Nucleus accumbens (tissue), 56 donors: ENCODE measurements at places on chromosomes 5 and 9.

DNA sequence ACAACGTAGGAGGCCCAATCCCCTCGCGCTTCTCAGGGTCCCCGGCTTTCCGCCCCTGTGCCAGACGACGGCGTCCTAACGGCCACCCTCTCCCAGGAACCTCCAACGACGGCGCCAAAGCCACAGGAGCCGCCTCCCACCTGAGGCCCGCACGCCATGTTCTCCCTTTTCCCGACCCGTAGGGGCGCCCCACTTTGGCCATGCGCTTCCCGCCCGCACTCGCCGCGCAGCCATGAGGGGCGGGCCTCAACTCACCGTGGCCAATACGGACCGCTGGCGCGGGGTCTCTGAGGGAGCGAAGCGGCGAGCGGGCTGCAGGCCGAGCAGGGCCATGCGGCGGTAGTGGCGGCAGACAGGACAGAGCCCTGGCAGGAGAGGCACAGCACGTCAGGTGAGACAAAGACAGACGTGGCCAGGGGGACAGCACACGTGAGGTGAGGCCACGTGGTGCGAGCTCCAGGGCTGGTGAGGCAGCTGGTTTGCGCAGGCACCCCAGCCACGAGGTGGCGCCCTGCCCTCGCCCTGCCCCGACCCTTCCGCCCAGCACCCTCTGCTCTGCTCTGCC is 1005.5 kb upstream of the PTPRD start:
- no peak for DNase-seq

- no peak for DNase-seq
Observed at GRCh38 chr5:10612251-10612650, 48.4 kb downstream of the ANKRD33B start.

DNA sequence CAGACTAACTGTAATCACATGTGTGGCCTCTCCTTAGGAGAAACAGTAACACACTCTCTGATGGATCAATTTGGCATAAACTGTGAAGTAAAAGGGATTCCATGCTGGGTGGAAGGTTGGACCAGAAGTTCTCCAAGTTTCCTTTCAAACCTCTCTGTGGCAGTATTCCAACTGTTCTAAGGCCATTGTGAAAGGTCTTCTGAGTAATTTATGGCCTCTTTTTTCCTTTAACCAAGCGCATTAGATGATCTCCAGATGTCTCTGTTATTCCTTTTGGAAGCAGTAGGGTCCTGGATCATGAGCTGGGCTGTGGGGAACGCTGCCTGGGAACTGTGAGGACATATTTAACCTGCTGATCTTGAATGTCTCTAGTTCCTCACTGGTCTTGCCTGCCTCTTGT is 80.6 kb upstream of the IL6ST start:
- DNase-seq, result no peak

DNA sequence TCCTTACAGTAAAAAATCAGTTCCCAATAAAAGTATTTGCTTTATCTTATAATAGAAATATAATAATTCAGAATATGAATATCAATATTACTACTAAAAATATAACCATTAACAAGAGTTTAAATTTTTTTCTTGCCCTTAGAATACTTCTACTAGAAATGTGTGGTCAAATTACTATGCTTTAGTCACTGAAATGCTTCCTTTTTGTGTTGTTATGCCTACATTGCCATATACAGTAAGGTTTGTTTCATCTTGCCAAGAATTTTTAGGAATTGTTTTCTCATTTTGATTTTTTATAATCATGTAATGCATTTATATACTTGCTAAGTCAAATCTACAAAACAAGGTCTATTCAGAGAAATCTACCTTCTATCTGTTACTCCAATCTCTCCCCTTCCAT is 181.7 kb downstream of the CDK5RAP2 start:
- DNase-seq, result no peak

- no peak for DNase-seq
Observed at GRCh38 chr5:98827161-98827560, 53.7 kb downstream of the RGMB start.

DNA sequence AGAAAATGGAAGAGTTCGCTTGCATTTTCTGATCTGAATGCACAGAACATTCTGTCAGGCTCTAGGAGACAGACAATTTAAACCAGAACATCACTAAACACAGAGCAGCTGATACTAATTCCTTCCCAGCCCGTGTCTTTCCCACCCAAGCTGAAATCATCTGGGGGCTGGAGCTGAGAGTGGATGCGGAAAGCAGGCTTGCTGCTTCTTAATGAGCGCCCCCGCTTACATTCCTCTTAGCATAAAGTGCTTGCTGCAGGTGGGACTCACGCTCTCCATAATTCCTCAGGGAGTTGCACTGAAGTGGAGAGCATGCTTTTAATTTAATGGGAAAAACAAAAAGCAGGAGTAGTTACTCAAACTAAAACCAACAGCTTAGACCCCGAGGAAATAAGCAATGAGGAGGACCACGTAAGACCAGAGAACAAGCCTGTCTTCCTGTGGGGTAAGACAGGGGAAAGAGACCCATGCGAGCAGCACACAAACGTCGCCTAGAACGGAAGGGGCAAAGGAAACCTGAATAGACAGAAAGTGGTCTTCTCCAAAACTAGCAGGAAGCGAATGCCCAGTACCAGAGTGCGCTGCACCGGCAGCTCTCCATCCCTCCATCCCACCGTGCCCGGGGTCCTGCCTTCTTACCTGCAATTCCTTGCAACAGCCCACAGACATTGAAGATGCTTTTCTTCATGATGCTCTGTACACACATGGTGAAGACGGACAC is 139.3 kb downstream of the LHFPL2 start:
- DNase-seq, result peak; percentile 34

- DNase-seq, result no peak
Observed at GRCh38 chr5:2753452-2754420, 2.3 kb upstream of the IRX2 start.

DNA sequence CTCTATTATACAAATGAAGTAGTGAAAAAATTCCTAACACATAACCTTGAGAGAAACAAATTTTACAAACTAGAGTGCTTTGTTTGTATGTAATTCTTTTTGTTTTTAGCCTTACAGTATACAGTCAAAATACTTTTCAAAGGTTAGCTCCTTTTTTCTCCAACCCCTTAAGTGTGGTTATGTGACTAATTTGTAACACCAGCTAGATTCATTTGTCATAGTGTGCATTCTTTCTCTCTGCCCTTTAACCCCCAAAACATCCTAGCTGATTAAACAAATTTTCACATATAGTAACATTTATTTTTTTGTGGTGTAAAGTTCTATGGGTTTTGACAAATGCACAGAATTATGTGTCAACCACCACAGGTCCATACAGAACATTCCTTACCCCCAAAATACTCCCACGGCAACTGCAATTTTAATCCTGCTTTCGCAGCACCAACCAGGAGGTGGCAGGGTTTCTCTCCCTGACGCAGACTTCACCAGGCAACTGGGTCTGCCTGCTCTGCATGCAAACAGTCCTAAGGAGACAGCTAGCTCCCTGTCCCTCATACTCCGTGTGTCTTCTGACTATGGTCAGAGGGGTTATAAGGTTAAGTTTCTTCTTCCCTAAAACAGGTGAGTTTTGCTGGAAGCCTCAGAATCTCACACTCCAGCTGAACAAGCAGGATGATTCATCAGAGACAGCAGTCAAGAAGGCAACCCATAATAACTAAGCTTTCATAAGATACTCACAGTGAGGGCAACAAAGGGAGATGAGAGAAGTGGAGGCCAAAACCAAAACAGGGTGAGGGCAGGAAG is 44.5 kb upstream of the NR5A1 start:
- DNase-seq, result peak; percentile 13

DNA sequence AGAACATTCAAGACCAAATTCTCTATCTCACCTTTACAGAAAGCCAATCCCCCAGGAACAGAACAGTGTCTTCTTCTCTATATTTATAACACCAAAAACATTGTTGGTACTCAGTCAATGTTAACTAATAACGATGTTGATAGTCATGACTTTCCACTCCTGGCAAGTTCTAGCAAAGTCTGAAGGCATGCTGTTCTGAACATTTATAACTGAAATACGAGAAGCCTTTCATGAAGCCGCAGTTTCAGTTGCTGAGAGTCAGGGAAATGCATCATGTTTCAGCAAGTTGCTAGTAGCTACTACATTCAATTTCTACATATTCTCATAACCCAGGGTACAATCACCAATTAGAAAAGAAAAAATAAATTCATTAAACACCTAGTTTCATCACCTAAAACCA is 301.4 kb downstream of the PDE4D start:
- no peak for DNase-seq

GRCh38 chr9:129839324-129840023 is 4.2 kb downstream of the USP20 start:
- no peak for DNase-seq

- DNase-seq, result no peak
Observed at GRCh38 chr5:38660194-38660668, 103.8 kb upstream of the LIFR start.

GRCh38 chr5:81269751-81270393 is 31.5 kb upstream of the ZCCHC9 start:
- no peak for DNase-seq

DNA sequence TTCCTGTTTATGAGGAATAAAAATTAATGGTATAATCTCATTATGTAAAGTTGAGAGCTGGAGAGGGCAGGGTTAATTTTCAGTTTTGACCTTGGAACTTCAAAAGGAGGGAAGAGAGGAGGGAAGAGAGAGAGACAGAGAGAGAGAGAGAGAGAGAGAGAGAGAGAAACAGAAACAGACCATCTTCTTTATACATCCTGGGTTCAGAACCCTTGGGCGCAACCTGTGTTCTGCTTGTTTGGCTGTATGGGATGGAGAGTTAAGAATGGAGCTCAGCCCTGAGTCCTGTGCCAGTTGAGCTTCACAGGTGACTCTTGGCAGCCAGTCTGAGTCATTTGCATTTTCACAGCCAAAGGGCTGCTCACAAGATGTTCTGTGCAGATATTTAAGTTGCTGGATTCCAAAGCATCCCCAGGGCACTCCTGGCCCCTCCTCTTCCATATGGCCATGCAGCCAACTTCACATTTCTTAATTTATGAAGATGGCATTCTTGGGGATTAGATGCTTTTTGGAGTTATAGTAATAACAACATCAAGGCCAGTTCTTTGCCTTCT is 143.5 kb downstream of the CARTPT start:
- no peak for DNase-seq

DNA sequence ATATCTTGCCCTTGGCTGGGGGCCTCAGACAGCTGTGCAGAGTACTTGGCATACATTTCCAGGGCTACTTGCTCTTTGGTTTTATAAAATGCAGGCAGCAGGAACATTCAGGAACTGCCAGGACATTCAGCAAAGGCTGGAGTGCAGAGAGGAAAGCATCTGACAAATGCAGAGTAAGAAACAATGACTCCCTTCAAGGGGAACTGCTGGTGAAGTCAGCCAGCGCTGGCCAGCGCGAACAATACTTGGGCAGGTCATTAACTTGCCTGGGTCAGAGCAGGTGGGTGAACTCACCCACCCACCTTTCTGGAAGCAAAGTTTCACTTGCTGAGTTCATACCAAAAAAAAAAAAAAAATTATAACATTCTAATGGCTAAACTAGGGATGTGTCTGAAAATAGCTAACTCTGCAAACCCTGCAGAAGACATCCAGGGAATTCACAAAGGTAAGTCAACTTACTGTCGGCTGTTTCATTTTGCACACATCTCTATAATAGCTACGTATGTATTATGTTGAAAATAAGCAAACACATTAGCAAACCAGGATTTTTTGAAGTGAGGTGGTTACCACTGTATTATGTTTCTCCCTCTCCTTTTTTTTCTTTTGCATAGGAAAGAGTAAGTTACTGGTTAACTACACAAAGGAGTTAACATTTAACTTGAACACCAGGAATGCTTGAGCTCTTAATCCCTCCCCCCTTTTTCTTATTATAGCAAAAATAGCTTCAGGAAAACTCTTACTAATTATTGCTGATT is 152.2 kb downstream of the GLIS3 start:
- no peak for DNase-seq

GRCh38 chr9:113957821-113958341 is 81.8 kb downstream of the ZNF618 start:
- no peak for DNase-seq

GRCh38 chr5:3225201-3225960 is 370.3 kb upstream of the IRX1 start:
- no peak for DNase-seq

DNA sequence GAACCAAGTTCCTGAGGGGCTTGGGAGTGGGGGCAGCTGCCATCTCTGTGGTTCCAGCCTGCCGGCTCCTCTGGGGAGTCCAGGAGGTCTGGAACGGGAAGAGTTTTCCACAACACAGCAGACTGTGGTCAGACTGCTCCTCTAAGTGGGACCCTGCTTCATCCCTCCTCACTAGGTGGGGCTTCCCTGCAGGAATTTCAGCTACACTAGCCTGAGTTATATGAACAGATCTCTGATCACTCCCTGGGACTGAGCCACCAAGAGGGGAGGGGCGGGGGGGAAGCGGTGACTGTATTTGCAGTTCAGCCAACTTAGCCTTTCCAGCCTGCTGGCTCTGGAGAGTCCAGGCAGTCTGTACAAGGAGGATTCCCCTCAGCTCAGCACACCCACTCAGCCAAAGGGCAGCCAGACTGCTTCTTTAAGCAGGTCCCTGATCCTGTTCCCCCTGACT is 19.4 kb downstream of the DTWD2 start:
- no peak for DNase-seq

GRCh38 chr9:911005-911404 is 65.5 kb upstream of the DMRT3 start:
- DNase-seq, result no peak

- DNase-seq, result no peak
Observed at GRCh38 chr9:114911167-114911821, 19.1 kb downstream of the TNFSF8 start.

DNA sequence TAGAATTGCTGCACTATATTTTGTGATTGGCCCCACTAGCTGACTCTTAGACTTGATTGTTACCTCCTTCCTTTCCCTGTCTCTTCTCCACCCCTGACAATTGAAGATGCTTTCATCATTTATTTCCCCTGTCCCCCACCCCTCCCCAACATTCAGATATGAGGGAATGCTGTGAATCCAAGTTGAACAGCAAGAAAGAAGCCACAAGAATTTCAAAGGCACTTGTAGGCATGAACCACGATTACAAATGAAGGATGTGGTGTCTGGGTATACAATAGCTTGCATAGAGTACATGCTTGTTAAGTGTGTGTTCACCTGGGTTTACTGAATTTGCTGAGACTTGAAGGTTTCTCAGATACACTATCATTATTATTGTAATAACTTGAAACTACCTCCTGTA is 78.3 kb upstream of the TRIO start:
- no peak for DNase-seq

DNA sequence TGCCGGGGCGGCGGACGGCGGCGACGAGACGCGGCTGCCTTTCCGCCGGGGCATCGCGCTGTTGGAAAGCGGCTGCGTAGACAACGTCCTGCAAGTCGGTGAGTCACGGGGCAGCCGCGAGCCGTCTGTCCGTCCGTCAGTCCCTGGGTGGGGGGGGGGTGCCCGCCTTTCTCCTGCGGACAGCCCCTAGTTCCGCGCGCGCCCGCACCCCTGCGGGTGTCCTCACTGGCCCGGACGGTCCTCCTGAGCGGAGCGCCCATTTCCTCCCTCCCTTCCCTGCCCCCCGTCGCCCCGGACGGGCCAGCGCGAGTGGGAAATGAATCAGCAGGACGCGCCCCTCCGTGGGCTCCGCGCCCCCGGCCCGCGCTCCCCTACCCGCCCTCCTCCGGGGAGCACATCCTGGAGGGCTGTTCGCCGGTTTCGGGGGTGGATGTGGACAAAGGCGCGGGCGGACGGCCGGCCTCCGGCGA is 828 bp downstream of the ZSWIM6 start:
- DNase-seq, result no peak
